ENCODE measurements at places on chromosomes 1 and 21.

- DNase-seq: no peak
Measured at GRCh38 chr1:52057255-52057654, 1.2 kb downstream of the BTF3L4 start.

DNA sequence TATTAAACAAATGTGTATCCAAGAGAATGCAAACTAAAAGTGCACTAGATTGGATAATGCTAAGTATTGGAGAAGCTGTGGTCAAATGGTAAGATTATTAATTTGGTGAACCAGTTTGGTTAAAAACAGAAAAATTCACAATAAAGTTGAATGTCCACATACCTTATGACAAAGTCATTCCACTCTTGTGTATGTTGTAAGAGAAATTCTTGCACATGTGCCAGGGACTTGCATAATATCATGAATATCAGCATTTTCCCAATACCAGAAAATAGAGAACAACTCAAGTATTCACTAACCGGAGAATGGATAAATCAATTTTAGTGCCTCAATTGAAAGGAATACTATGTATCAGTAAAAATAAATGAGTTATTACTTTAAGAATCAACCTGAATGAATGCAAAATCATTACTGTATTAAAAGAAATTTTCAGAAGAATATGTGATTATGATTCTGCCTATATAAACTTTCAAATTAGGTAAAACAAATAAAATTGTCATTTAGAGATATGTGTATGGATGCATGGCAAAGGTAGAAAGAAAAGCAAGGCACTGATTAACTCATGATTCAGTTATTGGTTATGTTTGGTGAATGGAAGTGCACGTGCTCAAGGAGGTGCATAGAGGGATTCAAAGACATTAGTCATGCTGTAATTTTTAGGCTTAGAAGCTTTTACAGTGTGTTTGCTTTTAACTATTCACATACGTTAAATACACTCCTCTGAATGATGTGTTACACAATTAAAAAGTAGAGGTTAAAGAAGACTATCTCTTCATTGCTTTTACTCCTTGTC is 217.4 kb upstream of the KCNK2 start:
- no peak for DNase-seq

DNA sequence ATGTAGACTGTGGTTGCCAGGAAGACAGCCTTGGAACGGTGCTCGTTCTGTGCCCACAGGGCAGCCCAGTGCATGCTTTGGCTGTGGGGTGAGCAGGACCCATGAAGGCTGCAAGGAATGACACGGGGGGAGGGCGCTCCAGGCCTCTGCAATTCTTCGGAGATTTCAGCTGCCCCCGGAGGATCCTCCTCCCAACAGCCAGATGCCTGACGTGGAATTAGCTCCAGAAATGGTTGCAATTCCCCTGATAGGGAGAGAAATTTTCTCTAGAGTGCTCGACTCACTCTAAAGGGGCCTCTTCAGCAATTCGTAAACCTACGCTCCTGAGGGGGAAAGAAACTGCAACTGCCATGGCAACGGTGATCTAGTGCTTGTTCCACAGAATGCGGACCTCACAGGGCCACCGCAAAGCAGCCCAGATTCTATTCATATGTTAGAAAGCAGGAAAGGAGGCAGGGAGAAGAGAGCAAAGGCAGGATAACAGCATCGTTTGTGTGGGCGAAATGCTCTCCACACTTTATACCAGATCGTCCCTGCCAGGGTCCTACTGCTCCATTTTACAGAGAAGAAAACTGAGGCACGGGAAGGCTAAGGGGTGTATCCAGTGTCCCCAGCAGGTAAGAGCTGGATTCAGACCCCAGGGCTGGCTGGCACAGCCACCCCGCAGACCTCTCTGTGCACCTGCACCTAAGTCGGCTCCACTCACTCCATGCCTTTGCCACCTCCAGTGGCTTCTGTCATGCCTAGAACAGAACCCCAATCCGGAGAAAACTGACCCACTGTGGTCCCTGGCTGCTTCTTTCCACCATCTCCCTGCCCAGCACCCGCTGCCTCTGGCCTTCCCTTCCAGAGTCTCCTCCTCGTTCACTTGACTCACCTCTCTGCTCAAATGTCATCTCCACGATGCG is 11.9 kb upstream of the PDE9A start:
- no peak for DNase-seq

DNA sequence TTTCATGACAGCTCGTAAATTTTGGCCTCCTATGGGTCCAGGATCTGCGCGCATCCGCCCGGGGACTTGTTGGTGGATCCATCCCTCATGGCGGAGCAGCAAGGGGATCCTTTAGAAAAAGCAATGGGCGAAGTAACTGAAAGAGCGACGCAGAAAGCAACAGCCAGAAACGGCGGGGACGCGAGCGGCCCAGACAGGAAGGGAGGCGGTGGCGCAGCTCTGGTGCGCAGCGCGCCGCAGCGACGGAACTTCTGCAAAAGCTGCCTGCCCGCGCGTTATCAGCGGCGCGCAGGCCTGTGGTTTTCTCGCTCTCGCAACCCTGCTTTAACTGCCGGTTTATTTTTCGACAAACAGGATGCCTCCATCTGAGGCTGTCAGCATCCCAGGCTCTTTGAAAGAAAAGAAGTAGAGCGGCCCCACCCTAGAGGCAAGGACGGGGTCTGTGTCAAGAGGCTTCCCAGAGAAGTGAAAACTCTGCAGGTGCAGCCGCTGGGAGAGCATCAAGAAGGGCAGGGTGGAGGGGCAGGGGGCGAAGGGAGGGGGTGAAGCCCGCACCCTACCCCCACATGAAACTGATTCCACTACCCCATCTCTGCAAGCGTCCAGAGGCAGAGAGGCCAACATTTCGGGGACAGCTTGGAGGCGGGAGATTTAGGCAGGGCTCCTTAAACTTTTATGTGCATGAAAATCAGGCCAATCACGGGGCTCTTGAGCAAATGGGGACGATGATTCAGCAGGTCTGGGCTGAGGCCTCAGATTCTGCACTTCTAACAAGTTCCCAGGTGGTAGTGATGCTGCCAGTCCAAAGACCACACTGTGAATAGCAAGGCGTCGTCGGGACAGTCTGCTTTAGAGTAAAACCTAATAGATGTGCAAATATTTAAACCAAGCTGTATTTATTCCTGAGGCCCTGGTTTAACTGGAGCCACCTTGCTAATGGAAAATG is 22.2 kb downstream of the RUNX1 start:
- no peak for DNase-seq

- no peak for DNase-seq
Measured at GRCh38 chr1:225684741-225685140, 31.8 kb upstream of the ENAH start.

- no peak for DNase-seq
Measured at GRCh38 chr1:115748401-115749150, 19.9 kb downstream of the CASQ2 start.

Measured in NCI-H187 treated with DMSO at 0.1 percent for 48 hours (cell line).